Activated CD4-positive, alpha-beta T cell treated with anti-CD3 and anti-CD28 coated beads, Interleukin-2, amount 50 U/mL, for 24 hours (primary cell): ENCODE measurements at places on chromosomes 1 and 21.
A peak's percentile ranks its signal among the peaks of the same experiment; 100 is the strongest.

DNA sequence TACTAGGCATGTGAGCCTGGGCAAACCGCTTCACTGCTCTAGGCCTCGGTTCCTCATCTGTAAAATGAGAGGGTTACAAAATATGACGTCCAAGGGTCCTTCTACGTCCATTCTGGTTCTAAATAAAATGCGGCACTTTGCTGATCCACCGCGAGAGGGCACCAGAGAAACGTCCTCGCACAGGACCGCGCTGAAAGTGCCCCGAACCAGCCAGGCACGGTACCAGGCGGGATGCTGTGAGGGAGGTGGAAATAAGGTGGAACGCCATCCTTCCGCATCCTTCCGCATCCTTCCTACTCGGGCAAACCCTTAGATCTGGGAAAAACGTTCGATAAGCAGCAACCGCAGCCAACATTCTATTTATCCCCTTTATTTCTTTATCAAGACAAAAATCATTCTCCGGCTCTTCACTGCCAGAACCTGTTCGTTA, 60.3 kb upstream of the KRTAP19-8 start:
- peak; percentile 58 for DNase-seq

GRCh38 chr1:203703586-203703985, 61.4 kb upstream of the LAX1 start:
- DNase-seq: no peak

- no peak for DNase-seq
Observed at GRCh38 chr21:34935898-34936297, 113.2 kb downstream of the RUNX1 start.

GRCh38 chr21:31872072-31872451, 758 bp upstream of the HUNK start:
- no peak for DNase-seq

GRCh38 chr1:11535316-11535715, 56.4 kb downstream of the DISP3 start:
- no peak for DNase-seq

DNA sequence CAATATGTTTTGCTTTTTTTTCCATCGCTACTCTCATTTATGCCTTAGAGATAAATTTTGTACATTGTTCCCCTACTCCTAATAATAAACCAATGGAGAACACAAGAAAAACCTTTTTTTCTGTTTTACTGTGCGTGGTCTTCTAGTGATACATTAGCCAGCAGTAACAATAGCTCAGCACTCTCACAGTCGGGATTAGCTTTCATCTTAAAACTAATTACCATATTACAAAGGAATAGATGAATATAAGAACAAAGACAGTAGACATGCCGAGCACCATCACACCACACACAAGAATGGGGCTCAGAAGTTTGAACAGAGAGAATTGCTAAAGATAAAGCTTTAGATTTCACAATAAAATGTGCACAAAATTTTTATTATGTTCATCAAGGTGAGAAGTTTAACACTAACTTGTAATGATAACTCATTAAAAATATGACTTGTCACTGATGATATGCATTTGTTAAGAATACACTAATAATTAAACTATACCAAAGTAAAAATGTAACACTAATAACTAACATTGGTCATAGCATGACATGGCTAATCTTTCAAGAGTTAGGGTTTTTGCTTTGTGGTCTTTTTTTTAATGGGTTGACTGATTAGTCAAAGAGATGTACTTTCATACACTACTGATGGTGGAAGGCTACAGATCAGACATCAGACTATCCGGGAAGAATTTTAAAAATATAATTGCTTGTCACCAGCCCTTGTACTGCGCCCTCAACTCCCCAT, 61.8 kb downstream of the EXTL2 start:
- no peak for DNase-seq
